ENCODE measurements at places on chromosomes 3 and 15.

DNA sequence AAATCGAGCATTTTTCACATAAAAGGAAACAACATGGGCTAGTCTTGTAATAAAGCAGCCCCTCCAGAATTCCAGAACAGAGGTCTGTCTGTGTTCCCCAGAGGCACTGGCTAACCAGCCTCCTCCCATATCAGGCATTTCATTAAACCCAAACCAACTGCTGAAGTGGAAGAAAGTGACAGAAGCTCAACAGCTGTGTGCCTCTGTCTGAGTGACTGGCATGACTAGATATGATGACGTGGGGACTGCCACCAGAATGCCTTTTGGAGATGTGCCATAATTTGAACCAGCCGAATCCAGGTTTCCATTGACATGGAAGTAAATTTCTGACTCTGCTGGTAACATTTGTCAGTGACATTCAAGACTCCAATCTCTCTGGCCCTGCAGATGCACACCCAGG, 8.7 kb downstream of the LIMD1 start:
- DNase-seq = no peak

- no peak for DNase-seq
Measured at GRCh38 chr15:101054991-101055390, 135.8 kb downstream of the LRRK1 start.

- DNase-seq = no peak
Measured at GRCh38 chr3:159773706-159774105, 214.9 kb upstream of the IL12A start.

GRCh38 chr3:107884028-107884427, 206.8 kb downstream of the CD47 start:
- no peak for DNase-seq

- DNase-seq = no peak
Measured at GRCh38 chr3:60810881-60811280, 440.4 kb downstream of the FHIT start.

- DNase-seq = no peak
Measured at GRCh38 chr3:128532012-128532983, 39.3 kb upstream of the GATA2 start.

All from stimulated activated CD8-positive, alpha-beta memory T cell treated with anti-CD3 and anti-CD28 coated beads, Interleukin-15, amount 100 ng/mL, for 4 hours (primary cell).